ENCODE measurements at places on chromosomes 3 and 15.

- no peak for DNase-seq
Measured at GRCh38 chr3:124786511-124787241, 56.4 kb downstream of the UMPS start.

GRCh38 chr15:40160689-40161688 is at the start of gene BUB1B:
BUB1B (plus strand) TSS chr15:40161069; CDS start chr15:40161221, 152 bp downstream.
- DNase-seq, result peak; percentile 64

DNA sequence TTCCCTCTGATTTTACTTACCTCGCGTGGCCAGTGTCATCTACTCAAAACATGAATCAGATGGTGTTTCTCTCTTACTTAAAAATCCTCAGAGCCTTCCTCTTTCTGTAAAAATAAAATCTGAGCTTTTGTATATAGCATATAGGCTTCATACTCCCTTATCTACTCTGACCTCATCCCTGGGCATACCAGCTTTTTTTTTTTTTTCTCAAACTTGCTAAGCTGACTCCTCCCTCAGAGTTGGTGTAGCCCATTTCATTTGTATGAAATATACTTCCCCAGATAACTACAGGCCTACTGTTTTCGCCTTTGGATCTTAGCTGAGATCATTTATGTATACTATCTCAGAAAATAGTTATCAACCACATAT is 648.9 kb upstream of the ALCAM start:
- DNase-seq, result no peak

DNA sequence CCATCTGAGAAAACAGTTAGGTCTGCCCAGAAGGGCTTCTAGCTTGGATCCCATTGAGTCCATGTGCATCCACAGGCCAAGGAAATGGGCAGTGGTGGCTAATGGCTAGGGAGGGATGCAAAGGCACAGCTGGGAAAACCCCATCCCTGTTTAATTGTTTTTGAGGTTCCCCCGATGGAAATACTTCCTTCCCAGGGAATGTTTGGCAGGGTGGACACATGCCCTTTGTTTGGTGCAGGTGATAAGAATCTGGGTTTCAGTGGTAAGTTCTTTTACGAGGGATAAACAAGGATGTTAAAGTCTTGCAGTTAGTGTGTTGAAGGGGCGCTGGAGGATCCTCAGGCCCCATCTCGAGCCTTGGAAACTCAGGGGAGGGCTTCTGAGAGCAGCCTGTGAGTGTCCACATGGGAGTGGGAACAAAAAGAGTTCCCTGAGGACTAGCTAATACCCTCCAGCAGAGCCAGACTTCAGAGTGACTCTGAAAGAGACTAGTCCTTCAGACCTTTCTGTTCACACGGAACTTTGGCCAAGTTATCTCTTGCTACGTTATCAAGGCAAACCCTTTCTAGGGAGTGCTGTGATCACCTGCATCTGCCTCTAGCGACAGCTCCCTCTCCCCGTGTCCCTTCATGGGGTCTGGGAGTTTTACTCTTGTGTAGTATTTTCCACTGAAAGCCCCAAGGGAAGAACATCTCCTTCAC is 17.4 kb downstream of the PTPRG start:
- no peak for DNase-seq

DNA sequence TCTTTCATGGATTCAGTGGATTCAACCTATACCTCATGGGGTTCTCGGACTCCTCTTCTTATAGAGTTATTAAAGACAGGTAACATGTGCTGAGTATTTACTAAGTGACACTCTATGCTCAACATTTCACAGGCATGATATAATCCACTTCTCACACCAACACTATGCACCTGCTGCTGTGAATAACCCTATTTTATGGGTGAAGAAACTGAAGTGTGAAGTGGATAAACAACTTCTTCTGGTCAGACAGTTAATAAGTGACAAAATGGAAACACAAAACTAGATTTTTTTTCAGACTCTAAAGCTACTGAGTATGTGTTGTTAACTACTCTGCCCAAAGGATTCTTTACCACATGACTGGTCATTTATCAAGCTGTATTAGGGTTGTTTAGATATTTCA is 403.5 kb downstream of the DIPK2A start:
- DNase-seq, result no peak

GRCh38 chr3:187263270-187263669 is 28.3 kb downstream of the MASP1 start:
- no peak for DNase-seq
